Left ventricle myocardium superior (tissue), 1 donor: ENCODE measurements at places on chromosomes 12 and 14.

- no peak for DNase-seq
These were observed 181.3 kb upstream of the FKBP4 start for GRCh38 chr12:2613326-2614073.

DNA sequence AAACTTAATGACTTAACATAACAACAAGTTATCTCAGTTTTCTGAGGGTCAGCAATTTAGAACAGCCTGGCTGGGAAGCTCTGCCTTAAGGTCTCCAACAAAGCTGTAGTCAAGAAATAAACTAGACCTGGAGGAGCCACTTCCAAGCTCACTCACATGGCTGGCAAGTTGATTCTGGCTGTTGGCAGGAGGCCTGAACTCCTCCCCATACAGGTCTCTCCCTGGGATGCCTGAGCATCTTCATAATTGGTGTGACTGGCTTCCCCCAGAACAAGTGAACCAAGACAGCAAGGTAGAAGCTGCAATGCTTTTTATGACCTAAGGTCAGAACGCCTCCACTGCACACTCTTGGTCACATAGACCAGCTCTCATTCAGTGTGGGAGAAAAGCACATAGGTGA lies 128.3 kb downstream of the SAMD4A start:
- DNase-seq: peak; percentile 41

- no peak for DNase-seq
These were observed 490.7 kb downstream of the EGLN3 start for GRCh38 chr14:33460164-33460563.

GRCh38 chr12:96063046-96063445 lies 27.7 kb upstream of the LTA4H start:
- DNase-seq: no peak

DNA sequence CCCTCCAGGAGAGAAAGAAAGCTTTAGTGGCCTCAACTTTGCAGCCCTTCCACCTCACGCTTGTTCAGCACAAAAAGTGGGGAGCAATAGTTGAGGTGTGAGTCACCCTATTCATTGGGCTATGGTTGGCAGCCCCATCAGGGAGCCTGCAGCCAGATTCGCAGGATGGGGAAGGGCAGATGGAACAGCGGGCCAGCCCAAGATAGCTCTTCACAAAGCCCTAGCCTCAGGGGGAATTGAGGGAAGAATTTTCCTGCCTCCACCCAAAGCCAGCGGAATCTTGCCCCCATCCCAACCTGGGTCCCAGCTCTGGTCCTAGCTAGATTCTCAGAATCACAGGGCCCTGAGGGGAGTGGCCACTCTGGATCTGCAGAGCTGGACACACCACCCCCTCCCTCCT lies 3.6 kb upstream of the KRT5 start:
- no peak for DNase-seq

DNA sequence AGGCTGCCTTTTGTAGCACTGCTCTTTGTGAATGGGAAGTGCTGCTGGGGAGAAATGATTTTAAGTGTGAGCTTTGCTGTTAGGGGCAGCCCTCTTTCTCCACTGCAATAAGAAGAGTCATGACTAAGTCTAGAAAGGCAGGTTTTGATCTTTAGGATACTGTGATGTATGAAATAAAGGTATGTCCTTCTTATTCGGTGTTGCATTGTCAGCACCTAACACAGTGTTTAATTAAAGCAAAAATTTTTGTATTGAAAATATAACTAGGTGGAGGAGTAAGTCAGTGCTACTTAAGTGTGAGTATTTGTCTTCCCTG lies 81.5 kb downstream of the ETV6 start:
- DNase-seq: no peak

GRCh38 chr12:106229036-106229591 lies 18.7 kb downstream of the CKAP4 start:
- DNase-seq: no peak
